ENCODE measurements at places on chromosomes 2 and 18.
A peak's percentile ranks its signal among the peaks of the same experiment; 100 is the strongest.

GRCh38 chr2:16224298-16225045 lies 284.1 kb downstream of the MYCN start:
- DNase-seq, result no peak

- DNase-seq, result peak; percentile 76
Observed at GRCh38 chr18:34122724-34123334, 101.9 kb downstream of the NOL4 start.

DNA sequence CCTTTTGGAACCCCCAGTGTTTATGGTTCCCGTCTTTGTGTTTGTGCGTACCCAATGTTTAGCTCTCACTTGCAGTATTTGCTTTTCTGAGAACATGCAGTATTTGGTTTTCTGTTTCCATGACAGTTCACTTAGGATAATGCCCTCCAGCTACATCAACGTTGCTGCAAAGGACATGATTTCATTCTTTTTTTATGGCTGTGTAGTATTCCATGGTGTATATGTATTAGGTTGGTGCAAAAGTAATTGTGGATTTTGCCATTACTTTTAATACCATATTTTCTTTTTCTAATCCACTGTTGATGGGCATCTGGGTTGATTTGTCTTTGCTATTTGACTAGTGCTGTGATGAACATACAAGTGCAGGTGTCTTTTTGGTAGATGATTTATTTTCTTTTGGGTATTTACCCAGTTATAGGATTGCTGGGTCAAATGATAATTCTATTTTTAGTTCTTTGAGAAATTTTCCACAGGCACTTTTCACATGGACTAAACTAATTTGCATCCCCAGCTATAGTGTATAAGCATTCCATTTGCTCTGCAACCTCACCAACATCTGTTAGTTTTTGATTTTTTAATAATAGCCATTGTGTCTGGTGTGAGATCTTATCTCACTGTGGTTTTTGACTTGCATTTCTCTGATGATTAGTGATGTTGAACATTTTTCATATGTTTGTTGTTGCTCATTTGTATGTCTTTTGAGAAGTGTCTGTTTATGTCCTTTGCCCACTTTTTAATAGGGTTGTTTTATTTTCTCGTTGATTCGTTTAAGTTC lies 63.6 kb downstream of the CERS6 start:
- no peak for DNase-seq

GRCh38 chr2:1406434-1406833 lies 6.8 kb upstream of the TPO start:
- DNase-seq, result no peak

GRCh38 chr2:173048897-173049661 lies 26.6 kb upstream of the MAP3K20 start:
- no peak for DNase-seq

DNA sequence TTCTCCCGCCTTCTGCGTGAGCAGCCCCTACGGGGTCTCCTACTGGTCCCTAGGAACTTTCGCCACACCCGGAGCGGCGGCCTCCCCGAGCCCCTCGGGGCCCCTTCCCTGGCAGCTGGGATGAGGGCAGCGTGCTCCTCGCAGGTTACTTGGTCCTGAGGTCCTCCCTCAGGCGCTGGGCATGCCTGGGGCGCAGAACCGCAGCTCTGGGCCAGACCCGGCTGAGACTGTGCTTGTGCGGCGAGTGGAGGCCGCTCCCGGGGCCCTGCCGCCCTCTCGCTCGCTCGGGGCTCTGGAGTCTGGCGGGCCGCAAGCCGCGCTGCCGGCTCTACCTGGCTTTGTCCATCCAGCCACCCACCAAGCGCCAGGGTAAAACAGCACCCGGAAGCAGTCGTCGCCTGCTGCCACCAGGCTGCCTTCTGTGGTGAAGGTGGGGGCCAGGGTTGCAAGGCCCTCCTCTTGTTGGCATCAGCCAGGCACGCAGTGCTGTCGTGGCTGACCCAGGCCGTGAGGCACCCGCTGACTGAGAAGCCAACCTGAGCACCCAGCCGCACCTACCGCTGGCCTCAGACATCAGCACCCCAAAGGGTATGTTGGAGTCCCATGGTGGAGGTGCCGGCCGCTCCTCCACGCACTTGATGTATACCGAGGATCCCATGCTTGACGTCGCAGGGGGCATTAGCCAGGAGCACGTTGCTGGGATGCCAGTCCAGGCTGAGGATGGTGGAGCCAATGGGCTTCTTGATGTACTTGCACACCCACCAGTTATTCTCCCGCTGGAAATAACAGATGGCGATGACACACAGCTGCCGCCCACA lies 46.1 kb upstream of the PTH2R start:
- DNase-seq, result no peak

DNA sequence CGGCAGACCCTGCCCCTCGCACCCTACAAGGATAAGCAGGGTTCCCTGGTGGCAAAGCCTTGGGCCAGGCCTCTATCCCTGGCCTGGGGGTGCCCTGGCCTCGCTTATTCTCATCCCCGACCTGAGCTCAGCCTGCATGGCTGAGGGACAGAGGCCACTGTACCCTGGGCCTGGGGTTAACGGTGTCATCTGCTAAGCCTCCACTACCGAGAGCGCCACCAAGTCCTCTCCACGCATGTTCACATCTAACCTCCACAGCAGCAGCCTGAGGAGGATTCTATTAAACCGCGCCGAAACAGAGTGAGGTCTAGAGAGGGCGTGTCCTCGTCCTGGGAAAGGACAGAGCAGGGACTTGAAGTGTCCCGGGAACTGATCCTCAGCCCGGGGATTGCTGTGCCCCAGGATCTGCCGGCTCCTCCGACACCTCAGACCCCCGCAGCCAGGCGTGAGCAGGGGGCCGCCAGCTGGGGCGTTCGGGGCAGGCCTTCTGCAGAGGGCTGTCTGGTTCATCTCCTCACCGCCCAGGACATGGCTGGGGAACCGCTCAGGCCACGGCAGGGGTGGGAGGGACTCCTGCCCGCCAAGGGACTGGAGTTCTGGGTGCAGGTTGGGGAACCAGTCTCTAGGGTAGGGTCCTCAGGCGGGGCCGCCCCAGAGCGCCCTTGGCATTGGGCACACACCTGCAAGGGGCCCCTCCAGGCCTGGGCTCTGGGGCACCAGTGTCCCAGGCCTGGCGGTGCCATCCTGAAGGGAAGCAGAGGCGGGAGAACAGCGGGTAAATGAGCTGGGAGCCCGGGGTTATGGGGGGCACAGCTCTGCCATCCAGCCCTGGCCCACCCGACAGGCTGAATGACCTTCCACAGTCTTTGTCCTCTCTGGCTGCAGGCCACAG lies 68.0 kb upstream of the SMAD7 start:
- DNase-seq, result no peak

DNA sequence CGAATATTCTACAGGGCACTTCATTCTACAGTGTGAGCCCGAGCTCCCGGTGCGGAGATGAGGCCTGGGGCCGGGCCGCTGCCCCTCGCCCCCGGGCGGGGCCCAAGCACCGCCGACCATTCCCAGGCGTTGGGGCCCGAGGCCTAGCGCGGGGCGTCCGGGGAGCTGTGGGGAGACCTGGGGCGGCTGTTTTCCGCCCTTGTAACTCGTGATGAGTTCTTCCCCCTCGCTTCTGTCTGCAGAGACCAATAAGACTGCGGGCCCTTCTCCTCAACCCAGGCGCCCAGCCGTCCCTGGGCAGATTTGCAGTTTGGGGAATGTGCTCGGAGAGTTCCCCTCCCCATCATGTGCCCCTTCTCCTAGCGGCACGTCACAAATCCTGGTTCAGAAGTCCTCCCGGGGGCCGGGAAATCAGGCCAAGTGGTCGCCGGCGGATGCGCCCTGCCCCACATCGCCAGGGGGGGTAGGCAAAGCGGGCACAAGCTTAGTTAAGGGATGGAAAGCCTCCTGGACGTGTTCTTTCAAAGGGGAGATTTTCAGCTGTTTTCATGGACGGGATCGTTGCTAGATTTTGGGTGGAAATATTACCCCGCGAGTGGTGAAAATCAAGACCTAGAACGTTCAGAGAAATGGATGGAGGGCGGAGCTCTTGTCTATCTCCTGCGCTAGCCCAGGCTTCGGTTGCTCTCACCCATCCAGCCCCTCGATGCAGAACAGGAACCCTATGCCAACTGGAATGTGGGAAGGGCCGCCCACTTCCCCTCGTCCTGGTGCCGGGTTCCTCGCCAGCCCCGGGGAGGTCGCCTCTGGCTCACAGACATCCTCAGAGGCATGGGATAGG lies 18.8 kb upstream of the HAAO start:
- peak; percentile 79 for DNase-seq

- no peak for DNase-seq
Observed at GRCh38 chr2:140737006-140737405, 1393.8 kb downstream of the LRP1B start.

DNA sequence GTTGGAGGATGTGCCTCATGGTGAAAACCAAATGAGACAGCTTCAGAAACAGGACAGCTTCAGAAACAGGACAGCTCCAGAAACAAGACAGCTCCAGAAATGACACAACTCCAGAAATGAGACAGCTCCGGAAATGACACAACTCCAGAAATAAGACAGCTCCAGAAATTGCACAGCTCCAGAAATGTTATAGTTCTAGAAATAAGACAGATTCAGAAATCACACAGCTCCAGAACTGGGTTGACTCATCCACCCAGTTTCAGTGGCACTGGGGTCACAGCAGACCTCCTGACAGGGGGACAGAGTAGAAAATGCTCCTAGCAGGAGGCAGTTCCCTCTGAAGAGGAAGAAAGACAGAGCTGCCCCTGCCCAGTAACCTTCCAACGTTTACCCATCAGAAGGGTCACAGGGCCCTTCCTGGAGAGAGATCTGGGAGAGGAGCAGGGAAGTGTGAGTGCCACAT lies 26.9 kb upstream of the COL6A3 start:
- DNase-seq, result no peak

DNA sequence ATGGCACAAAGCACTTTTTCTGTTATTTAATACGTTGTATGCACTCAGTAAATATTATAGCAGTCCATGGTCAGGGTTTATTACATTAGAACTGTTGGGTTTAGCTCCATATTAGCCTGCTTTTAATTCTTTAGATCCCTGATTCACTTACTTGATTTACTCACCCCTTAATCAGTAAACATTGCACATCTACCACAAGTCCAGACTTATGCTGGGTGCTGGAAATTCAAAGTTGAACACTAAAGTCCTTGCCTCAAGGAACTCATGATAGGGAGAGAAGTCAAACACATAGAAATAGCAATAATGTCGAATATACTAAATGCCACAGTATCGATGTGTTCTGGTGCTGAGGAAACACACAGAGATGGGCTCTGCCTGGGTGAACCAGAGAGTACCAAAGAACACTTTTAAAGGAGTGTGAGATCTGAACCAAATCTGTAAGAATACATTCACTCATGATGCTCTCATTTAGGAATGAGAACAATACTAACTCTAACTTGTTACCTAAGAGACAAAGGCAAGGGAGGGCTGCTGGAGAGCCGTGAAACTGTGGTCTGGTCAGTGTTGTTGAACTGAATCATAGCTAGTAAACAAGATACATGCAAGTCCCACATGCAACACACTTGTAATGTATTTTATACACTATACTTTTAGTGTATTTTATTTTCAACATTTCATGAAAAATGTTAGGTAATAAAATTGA lies 4.9 kb downstream of the STAT4 start:
- no peak for DNase-seq

- DNase-seq, result no peak
Observed at GRCh38 chr2:234278556-234279255, 218.2 kb downstream of the ARL4C start.

- DNase-seq, result no peak
Observed at GRCh38 chr2:48454504-48454903, 75.5 kb upstream of the STON1 start.

DNA sequence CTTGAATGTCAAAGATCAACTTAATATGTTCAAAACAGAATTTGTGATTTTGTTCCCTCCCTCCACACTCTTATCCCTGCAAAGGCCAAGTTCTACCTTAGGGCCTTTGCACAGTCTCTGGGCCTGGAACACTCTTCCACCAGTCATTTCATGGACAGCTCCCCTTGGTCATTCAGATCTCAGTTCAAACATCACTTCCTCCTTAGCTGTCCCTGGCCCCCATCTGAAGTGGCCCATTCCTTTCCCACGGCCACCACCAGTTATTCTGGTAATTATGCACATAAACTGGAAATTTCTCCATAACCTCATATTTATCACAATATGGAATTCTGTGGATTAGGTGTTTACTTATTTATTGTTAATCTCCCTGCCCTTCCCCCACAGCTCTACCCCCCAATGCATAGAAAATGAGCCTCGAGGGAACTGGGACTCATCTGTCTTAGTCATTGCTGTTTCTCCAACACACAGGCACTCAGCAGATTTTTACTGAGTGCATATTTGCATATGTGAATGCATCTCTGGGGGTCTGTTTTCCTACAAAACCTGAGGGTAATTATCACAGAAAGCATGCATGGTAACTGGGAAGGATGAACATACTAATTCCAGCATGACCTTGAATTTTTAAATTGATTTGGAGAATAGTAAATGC lies 35.5 kb upstream of the SPTBN1 start:
- no peak for DNase-seq

DNA sequence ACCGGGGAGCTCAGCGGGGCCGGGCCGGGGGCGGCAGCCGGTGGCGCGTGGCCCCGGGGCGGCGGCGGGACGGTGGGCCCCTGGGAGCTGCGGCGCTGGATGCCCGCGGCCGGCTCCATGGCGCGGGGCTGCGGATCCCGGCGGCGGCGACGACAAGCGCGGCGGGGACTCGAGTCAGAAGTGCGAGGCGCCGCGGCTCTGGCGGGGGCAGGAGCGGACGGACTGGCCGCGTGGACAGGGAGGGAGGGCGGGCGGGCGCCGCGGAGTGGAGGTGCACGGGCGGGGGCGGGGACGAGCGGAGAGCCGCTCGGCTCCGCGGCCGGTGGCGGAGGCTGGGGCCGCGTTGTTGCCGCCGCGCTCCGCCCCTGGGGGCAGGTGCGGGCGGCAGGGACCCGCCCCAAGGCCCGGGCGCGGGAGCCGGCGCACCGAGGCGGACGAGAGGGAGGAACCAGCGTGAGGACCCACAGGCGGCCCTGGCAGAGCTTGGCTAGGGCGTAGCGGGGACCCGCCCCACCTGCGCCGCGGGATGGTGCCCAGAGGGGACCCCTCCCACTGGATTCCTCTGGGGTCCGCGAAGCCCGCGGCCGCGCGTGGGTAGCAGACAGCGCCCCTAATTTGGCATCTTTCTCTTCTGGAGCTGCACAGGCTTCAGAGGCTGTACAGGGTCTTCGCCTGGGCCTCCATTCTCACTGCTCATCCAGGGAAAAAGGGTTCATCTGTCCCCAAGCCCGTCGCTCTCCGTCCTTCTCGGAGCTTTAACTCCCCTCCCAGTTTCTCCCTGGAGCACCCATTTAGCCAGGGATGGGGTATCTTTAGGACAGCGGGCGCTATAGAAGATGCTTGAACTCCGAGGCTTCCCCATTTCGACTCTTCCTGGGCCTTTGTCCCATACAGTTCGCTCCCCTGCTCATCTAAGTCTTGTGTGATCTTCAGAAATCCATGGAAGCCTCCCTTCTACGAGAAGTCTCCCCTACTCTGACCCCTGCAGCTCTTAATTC lies at the start of gene TMEM163:
TMEM163 (minus strand) TSS at position 184 of the 998 bp plus-strand sequence.
- DNase-seq, result peak; percentile 71

DNA sequence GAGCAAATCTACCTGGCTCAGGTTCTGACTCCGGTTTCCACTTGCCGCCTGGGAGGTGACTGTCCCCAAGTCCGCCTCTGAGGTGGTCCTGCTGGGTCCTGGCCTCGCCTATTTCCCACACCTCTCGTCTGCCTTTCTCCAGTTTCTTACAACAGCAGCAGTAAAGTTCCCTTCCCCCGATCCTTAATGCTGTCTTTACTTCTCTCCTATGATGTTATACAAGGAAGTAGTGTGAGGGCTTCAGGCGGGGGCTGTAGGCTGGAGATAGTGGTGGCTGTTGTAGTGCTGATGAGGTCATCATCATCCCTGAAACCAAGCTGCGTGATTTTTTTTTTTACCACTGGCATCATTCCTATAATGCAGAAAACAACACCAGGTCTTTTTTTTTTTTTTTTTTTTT lies 18.9 kb downstream of the TGIF1 start:
- DNase-seq, result no peak
